ENCODE measurements at places on chromosomes 5 and 9.
A peak's percentile ranks its signal among the peaks of the same experiment; 100 is the strongest.

GRCh38 chr9:125511789-125512660, 195.0 kb downstream of the MAPKAP1 start:
- peak; percentile 48 for DNase-seq

DNA sequence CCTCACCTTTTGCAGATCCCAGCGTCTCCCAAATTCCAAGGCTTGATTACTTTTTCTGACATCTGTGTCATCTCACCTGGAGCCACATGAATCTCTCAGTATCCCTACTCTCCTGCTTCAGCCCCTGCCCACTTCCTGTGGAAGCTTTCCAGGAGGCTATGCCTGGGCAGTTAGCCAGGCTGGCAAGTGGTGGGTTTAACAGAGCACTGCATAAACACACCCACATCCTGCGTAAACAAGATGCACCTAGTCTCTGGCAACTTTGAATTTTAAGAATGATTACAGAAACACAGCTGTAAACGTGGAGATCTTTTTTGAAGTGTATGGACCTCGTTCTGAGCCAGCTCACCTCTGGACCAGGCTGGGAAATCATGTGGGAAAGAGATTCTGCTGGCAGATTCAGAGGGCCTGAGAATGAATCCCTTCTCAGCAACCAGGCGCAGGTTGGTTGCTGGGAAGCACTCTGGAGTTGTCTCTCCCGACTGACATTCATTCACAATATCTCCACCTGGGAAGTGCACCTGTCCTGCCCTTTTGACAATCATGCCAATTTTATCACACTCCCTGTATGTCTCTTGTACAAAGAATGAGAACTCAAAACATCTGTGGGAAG, 55.7 kb upstream of the FANCC start:
- DNase-seq: peak; percentile 42

DNA sequence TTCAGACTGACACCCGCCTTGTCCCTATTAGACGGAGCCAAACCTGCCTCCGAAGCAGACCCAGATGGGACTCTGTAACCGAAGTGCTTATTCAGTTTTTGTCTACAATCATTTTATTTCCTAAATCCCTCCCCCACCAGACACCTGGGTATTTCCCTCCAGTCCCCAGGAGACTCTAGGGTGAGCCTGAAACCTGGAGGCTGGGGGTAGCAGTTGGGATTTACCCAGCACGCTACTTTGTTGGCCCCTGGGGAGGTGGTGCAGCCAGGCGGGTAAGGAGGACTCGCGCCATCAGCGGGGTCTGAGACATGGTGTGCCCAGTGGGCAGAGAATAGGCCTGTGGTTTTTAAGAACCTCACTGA, 1.3 kb upstream of the LHX2 start:
- no peak for DNase-seq

GRCh38 chr9:35859990-35860339, 10.2 kb downstream of the OR13J1 start:
- DNase-seq: no peak

GRCh38 chr5:68041293-68041692, 174.3 kb upstream of the PIK3R1 start:
- DNase-seq: no peak

DNA sequence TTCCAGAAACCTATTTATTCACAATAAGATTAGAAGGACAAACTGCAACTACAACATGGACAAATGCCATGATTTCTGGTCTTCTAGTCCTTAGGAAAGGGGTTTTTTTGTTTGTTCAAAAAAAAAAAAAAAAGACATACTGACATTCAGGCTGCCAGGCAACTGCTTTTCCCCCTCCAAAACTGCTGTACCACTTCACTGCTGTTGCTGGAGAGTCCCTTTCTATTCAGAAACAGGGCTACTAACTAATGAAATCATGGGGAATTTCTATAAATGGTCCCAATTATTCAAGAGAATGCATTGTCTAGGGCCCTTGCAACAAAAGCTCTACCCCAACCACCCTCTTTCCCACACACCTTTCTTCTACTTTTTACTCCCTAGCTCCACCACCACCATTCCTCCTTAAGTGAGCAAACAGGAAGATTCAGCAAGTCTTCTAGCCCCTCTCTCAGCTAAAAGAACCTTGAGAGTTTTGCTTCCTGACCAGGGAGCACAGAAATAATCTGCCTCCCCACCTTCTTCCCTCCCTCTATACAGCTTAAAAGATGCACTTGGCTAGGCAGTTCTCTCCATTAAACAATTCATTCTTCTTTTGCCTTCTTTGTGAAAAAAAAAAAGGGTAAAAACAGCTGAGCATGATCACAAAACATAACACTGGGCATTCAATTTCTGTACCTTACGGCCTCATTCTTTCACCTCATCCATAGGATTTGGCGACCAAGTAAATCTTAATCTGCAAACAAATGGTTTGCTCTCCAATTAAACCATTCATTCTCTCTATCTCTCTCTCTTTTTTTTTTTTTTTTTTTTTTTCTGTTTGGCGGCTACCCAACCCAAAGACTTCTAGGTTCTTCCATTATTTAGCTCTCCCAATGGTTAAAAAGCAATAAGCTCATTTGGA, 13.8 kb downstream of the ZNF608 start:
- no peak for DNase-seq

GRCh38 chr9:76655121-76655541, 109.1 kb upstream of the PCA3 start:
- DNase-seq: no peak

DNA sequence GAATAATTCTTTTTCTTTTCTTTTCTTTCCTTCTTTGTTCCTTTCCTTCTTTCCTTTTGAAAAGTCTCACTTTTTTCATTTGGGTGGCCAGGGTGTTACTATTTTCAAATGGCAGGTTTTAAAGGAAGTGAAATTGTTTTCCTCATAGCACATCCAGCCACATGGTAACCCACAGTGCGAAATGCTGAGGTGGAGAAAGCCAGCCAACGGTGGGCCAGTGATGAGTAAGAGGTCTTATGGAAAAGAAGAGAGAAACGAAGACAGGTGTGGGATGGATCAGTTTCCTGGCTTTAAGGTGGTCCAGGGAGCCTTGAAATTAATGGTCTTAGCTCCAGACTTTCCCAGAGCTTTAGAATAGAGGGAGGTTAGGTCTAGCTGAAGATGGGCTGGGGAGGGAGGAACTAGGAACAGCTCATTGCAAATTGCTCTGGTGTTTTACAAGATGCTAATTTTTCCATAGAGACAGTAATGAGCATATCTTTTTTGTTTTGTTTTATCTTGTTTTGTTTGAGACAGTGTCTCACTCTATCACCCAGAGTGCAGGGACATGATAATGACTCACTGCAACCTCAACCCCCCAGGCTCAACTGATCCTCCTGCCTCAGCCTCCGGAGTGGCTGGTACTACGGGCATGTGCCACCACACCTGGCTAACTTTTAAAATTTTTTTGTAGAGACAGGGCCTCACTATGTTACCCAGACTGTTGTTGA, 17.8 kb downstream of the ITK start:
- no peak for DNase-seq

Data from RWPE1 (cell line).